Lung (tissue), 17 donors: ENCODE measurements at places on chromosomes 11 and 22. TPM values are rescaled to one million over a fixed set of nuclear protein-coding genes. Genes with fewer than 3 reads are reported as not detected.
A peak's percentile ranks its signal among the peaks of the same experiment; 100 is the strongest.

Gene ART1
- total RNA-seq: 0.68 TPM

Gene CAPN5
- 14.7 TPM for total RNA-seq

Gene B3GAT1
- 0.40 TPM for total RNA-seq

Gene DNHD1
- total RNA-seq: 15.6 TPM

Gene TMEM9B
- total RNA-seq: 41.1 TPM

Gene TSPAN18
- total RNA-seq: 40.7 TPM

Gene MMP27
- total RNA-seq: not detected

Gene CASP5
- total RNA-seq: 2.1 TPM

Gene TMEM258
- total RNA-seq: 43.9 TPM

Gene TRIM34
- 10.9 TPM for total RNA-seq

Gene E2F8
- 1.6 TPM for total RNA-seq

Gene BIK
- 6.1 TPM for total RNA-seq

Gene NLRP6
- 2.1 TPM for total RNA-seq

Gene A4GALT
- 8.6 TPM for total RNA-seq

Gene ANO9
- total RNA-seq: 17.6 TPM

Gene SHANK2
- total RNA-seq: 42.7 TPM

DNA sequence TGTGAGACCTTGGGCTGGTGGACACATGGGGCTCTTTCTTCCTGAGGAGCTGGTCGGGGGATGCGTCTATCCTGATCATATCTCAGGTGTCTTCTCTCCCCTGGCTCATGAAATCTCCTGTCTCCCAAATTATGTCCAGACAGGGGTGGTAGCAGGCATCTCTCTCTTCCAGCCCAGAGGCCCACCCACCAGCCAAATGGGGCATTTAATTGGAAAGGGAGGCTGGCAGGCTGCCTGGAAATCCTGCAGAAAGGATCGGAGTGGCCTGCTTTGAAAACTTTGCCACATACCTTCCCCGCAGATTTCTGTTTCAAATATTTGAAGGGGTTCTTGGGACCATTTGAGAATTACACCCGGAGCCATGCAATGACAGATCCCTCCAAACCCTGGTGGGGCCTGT, 37.4 kb downstream of the SMIM38 start:
- no peaks in the 10 kb centered on the region for H3K36me3 ChIP-seq
- H3K4me1 ChIP-seq: peaks cover 10% of the 10 kb centered on the region
- H3K27me3 ChIP-seq: no peaks in the 10 kb centered on the region

DNA sequence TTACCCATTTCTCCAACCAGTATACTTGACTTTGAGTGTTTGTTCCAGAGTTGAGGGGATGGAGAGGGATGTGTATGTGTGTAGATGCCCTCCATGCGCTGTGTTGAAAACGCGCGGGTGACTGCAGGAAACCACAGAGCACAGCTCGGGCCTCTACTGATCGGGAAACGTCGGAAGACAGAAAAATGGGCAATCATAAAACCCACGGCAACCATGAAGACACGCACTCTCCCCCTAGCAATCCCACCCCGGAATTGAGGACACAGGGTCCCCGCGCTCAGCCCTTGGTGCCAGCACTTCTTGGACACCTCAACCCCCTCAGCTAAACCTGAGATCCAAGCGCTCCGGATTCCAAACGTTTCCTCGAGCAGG, 251 bp upstream of the UQCC3 start:
- no peak for DNase-seq
- H3K27ac ChIP-seq: peak overlapping the region; percentile 76
- H3K4me1 ChIP-seq: peaks cover 20% of the 10 kb centered on the region
- H3K4me3 ChIP-seq: peak overlapping the region; percentile 65
- H3K36me3 ChIP-seq: peaks cover 20% of the 10 kb centered on the region
- H3K27me3 ChIP-seq: no peaks in the 10 kb centered on the region

- no peaks in the 10 kb centered on the region for H3K27me3 ChIP-seq
- H3K4me3 ChIP-seq: no peak overlapping the region
- no peaks in the 10 kb centered on the region for H3K4me1 ChIP-seq
Observed at GRCh38 chr11:28342716-28343115, 234.5 kb downstream of the METTL15 start.

GRCh38 chr11:134047586-134047999, 21.3 kb upstream of the JAM3 start:
- H3K27ac ChIP-seq: no peak overlapping the region
- H3K27me3 ChIP-seq: peaks cover 12% of the 10 kb centered on the region
- H3K36me3 ChIP-seq: no peaks in the 10 kb centered on the region

- H3K4me1 ChIP-seq: no peaks in the 10 kb centered on the region
- no peak for DNase-seq
- no peak overlapping the region for H3K4me3 ChIP-seq
- H3K36me3 ChIP-seq: no peaks in the 10 kb centered on the region
Observed at GRCh38 chr22:37672206-37672919, 3.1 kb upstream of the LGALS1 start.

- H3K27ac ChIP-seq: no peak overlapping the region
- peaks cover 16% of the 10 kb centered on the region for H3K4me1 ChIP-seq
- no peaks in the 10 kb centered on the region for H3K27me3 ChIP-seq
- no peak for DNase-seq
- H3K36me3 ChIP-seq: no peaks in the 10 kb centered on the region
- no peak overlapping the region for H3K4me3 ChIP-seq
Observed at GRCh38 chr11:113119966-113120736, 158.9 kb downstream of the NCAM1 start.

DNA sequence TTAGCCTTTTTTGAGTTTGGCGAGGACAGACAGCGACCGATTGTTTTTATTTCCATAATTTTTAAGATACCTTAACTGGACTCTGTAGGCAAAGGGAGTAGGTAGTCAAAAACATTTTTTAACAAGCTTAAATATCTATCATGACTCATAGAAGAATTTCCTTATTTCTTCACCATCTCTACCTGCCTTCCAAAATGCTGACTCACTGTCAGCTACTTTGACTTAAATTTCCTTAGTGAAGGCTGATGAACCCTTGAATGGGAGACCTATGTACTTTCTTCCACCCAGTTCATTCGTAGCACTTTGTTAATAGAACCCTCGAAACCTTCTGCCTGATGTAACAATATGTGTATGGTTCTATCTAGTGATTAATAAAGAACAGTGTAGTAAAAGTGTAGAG, 1.1 kb upstream of the MTMR2 start:
- no peak overlapping the region for H3K4me3 ChIP-seq
- peaks cover 6% of the 10 kb centered on the region for H3K4me1 ChIP-seq

- H3K27ac ChIP-seq: peak overlapping the region; percentile 74
- H3K4me1 ChIP-seq: peaks cover 7% of the 10 kb centered on the region
- H3K4me3 ChIP-seq: peak overlapping the region; percentile 56
- H3K27me3 ChIP-seq: no peaks in the 10 kb centered on the region
- peak; percentile 68 for DNase-seq
Observed at GRCh38 chr22:38570779-38571364, 889 bp upstream of the DMC1 start.

DNA sequence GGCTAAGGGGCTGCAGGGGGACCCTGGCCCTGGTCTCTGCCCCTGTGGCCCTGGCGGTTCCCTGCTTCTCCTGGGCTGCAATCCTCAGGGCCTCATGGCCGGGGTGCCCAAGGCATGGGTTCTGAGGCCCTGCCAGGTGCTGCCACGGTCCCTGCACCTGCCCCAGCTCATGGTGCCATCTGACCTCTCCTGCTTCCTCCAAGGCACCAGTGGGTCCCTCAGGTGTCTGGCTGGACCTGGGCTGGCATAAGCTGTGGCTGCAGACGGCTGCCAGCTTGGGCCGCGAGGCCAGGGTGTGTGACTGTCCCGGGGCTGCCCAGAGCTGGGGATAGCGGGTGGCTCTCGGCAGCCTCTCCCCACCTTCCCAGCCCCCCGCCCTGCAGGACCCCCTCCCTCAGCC, 2.0 kb downstream of the INS start:
- DNase-seq: no peak
- H3K4me3 ChIP-seq: no peak overlapping the region
- H3K4me1 ChIP-seq: no peaks in the 10 kb centered on the region
- peaks cover 12% of the 10 kb centered on the region for H3K27me3 ChIP-seq
- H3K36me3 ChIP-seq: no peaks in the 10 kb centered on the region

DNA sequence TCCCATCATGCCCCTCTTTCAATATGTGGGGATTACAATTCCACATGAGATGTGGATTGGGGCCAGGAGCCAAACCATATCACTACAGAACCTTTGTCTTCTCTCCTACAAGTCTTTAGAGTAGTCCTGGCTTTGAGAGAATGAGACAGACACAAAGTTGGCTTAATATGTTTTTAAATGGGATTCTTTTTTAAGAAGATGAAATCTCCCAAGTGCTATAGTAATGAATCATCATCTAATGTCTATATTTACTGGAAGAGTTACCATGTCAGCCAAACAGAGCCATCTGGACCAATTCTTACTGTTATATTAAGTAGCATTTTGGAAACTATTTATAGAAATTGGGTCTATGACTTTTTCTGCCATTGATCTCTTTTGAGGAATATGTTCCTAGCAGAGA, 38.1 kb upstream of the CARD18 start:
- no peaks in the 10 kb centered on the region for H3K36me3 ChIP-seq
- no peaks in the 10 kb centered on the region for H3K4me1 ChIP-seq
- no peak for DNase-seq
- no peak overlapping the region for H3K4me3 ChIP-seq
- H3K27ac ChIP-seq: no peak overlapping the region

DNA sequence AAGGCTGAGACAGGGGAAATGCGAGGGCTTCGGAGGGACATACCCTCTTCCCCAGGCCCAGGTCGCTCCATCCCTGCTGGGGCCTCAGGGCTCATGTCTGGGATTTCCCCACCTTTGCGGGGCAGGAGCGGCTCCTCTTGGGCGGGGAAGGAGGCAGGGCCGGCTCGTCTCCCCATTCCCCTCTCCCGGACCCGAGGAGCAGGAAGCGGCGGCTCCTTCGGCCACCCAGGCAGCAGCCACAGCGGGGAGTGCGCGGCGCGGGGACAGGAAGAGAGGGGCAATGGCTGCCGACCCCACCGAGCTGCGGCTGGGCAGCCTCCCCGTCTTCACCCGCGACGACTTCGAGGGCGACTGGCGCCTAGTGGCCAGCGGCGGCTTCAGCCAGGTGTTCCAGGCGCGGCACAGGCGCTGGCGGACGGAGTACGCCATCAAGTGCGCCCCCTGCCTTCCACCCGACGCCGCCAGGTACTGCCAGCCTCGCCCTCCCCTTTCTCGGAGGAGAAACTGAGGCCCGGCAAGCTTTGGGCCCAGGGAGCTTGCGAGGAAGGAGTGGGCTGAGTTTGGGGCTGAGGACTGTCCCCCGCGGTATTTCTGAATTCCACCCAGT, at the start of gene ANKK1:
TSS of gene ANKK1 (plus strand) at position 175 of the 607 bp plus-strand sequence. CDS start at position 281, 106 bp downstream.
- H3K27me3 ChIP-seq: peaks cover 2% of the 10 kb centered on the region
- no peak within 1 kb of the TSS for H3K4me3 ChIP-seq
- no peak within 1 kb of the TSS for H3K27ac ChIP-seq
- no peaks in the 10 kb centered on the region for H3K4me1 ChIP-seq

DNA sequence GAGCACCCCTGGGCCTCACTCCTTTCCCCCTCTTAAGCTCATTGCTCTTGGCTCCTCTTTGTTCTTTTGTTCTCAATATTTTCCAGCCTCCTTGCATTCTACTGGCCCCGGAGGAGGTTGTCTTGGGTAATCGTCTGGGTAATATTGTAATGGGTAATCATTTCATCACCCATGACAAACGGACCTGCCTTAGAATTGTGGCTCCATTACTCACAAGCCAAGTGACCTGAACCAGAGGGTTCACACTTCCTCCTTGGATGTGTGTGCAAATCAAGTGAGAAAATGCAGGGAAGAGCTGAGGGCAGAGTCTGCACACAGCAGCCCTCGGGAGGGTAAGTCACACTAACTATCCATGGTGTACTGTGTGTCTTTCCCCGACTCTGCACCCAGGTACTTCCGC, 305.0 kb downstream of the BUD13 start:
- no peaks in the 10 kb centered on the region for H3K27me3 ChIP-seq
- no peak overlapping the region for H3K27ac ChIP-seq
- H3K4me3 ChIP-seq: no peak overlapping the region
- H3K36me3 ChIP-seq: no peaks in the 10 kb centered on the region
- no peaks in the 10 kb centered on the region for H3K4me1 ChIP-seq

DNA sequence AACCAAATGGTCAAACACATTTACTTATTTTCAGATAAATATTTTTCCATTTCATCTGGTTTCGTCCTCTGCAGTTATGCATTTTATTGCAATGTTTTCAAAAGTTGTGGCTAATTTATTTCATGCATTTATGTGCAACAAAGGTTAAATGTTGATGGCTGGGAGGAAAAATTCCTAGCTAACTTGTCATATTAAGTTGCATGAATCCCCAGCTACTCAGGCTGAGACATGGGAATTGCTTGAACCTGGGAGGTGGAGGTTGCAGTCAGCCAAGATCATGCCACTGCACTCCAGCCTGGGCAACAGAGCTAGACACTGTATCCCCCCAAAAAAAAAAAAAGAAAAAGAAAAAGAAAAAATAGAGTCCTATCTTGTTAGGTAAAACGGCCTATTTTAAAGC, 1862.4 kb upstream of the RAG2 start:
- H3K4me3 ChIP-seq: no peak overlapping the region
- H3K4me1 ChIP-seq: no peaks in the 10 kb centered on the region
- no peaks in the 10 kb centered on the region for H3K36me3 ChIP-seq

GRCh38 chr11:9748361-9748970, 84.6 kb downstream of the SWAP70 start:
- no peak overlapping the region for H3K4me3 ChIP-seq
- no peak overlapping the region for H3K27ac ChIP-seq
- peaks cover 16% of the 10 kb centered on the region for H3K36me3 ChIP-seq

GRCh38 chr11:86812322-86812670, 12.0 kb downstream of the PRSS23 start:
- no peak overlapping the region for H3K4me3 ChIP-seq
- no peaks in the 10 kb centered on the region for H3K36me3 ChIP-seq
- no peaks in the 10 kb centered on the region for H3K27me3 ChIP-seq
- H3K27ac ChIP-seq: no peak overlapping the region

GRCh38 chr11:118657238-118657637, 22.2 kb downstream of the TREH start:
- DNase-seq: no peak
- peaks cover 7% of the 10 kb centered on the region for H3K36me3 ChIP-seq
- no peaks in the 10 kb centered on the region for H3K4me1 ChIP-seq
- no peaks in the 10 kb centered on the region for H3K27me3 ChIP-seq
- H3K27ac ChIP-seq: no peak overlapping the region

GRCh38 chr11:69950120-69950519, 128.0 kb upstream of the ANO1 start:
- no peak overlapping the region for H3K27ac ChIP-seq
- H3K27me3 ChIP-seq: no peaks in the 10 kb centered on the region
- H3K36me3 ChIP-seq: no peaks in the 10 kb centered on the region
- no peak for DNase-seq
- no peaks in the 10 kb centered on the region for H3K4me1 ChIP-seq

DNA sequence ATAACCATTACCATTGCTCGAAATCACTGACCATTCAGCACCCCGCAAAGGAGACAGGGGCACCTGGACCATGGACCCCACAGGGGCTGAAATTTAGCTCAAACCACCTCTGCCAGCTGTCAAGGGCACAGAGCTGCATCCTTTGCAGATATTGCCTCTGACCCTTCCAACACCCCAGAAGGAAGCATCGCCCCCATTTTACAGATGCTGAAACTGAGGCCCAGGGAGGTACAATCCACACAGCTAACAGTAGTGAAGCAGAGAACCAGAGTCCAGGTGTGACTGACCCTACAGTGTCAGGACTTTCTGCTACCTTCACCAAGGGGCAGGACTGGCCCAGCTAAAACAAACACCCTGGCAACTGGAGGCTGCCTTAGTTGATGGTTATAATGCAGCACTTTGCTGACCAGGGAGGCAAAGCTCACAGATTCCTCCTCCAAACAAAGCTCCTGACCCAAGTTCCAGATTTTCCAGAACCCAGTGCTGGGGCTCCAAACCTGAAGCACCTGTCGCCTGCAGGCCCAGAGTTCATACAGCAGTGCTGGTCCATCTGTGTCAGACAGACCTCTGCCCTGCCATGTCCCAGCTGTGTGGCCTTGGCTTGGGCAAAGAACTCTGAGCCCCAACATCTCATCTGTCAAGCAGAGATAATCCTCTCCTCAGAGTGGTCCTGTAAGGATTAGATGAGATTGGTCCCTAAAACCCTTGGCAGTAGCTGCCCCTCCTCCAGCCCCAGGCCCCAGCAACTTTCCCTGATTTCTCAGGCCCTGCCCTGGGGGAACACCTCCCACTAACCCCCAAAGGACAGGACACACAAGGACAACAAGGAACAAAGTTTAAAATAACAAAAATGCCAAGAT, 15.2 kb upstream of the ARAP1 start:
- H3K36me3 ChIP-seq: no peaks in the 10 kb centered on the region
- no peak overlapping the region for H3K4me3 ChIP-seq
